ENCODE measurements at places on chromosomes 11 and 22.

DNA sequence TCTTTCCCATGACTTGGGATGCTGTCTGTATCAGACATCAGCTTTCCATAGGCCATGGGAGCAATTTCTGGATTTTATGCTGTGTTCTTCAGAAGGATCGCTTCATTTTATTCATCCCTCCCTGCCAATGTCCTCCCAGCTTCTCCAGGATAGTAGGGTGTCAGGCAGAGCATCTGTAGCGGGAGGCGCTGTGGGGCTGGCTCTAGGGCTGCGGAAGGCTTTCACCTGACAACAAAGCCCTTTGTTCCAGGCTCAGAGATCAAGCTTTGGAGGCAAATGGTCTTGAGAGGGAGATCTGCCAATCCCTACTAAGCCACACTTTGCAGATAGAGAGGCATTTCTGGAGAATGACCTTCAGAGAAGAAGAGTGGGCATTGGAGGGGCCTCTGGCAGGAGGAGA lies 29.5 kb upstream of the FTH1 start:
- DNase-seq, result no peak

GRCh38 chr11:61635304-61635703 lies 44.9 kb upstream of the DAGLA start:
- no peak for DNase-seq

GRCh38 chr11:24900514-24900913 lies 403.7 kb downstream of the LUZP2 start:
- DNase-seq, result no peak

DNA sequence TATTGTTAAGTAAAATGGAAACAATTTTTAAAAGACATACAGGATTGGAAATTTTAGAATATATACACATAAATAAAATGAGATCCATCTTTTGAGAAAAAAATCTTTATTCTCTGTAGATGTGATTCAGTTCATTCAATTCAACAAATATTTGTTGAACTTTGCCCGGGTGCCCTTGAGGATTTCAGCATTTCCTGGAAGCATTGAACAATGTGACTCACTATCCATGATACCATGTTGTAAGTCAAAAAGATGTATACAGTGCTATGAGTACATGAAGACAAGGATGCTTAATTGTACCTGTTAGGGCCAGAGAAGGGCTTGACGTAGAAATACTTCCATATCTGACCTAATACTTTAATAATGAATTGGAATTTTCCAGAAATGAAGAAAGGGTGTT lies 353.7 kb downstream of the METTL15 start:
- DNase-seq, result no peak

- DNase-seq, result no peak
Observed at GRCh38 chr11:8310743-8311298, 47.1 kb upstream of the LMO1 start.

GRCh38 chr22:30150212-30150611 lies 69.9 kb downstream of the HORMAD2 start:
- DNase-seq, result no peak

GRCh38 chr11:122917311-122917710 lies 34.8 kb downstream of the JHY start:
- DNase-seq, result no peak

DNA sequence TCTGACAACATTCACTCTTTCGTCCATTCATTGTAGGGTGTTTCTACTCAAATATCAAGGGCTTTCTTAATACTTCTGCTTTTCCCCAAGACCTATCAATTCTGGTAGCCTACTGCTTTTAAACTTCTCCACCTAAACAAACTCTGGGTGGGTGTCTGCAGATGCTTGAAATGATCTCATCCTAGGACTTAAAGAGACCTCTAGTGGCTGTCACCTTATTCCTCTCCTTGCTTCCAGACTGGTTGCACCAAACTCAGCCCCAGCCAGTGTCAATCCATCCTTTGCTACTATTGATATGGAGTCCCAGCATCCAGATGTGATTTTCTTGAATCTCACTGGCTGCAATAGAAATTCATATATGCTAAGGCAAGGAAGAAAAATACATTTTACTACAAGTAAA lies 274.7 kb downstream of the NXPE2 start:
- no peak for DNase-seq

GRCh38 chr11:114063149-114063828 lies 3.8 kb downstream of the ZBTB16 start:
- no peak for DNase-seq

- DNase-seq, result no peak
Observed at GRCh38 chr22:36773935-36774334, 2.0 kb downstream of the IFT27 start.

GRCh38 chr11:36139767-36140166 lies 149.5 kb downstream of the COMMD9 start:
- no peak for DNase-seq

DNA sequence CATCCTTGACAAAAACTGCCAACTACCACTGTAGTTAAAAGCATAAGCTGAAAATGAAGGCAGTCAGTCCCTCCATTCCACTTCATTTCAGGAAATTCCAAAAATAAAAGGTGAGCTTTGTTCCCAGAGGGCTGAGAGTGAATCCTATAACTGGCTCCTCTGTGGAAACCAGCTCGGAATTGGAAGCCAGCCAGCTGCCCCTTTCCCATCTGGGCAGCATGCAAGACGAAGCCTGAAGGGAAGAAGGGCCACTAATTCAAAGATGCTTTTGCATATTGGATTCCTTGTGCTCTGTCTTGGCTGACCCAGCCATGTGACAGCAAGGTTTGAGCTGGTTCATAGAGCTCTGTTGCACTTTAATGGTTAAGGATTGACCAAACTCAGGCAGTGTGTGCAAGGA lies 83.4 kb downstream of the ALX4 start:
- no peak for DNase-seq

DNA sequence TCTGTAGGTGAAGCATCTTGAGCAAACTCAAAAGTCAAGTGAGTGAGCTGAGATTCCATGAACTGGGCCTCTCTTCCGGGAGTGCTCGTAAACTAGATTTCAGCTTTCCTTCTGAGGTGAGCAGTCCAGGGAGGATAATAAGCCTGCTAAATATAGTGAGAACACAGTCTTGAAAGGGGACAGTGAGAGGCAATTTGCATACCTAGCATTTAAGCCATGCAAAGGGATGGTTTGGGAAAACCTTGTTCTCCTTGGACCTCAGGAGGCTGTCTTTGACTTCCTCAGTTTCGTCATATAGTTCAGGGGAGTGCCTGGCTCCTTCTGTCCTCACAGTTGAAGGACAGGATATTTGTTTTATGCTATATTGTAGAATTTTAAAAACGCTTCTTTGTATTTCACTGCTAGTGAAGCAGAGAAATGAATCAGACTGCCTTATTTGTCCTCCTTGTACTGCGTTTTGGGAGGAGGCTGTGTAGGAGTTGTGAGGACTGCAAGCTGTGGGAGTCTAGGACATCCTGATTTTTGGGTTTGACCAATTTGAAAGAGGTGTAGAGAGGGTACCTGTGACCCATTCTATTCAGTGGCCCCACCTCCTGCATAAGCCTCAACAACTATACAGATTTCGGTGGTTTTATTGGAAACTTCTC lies 11.0 kb upstream of the SORL1-AS1 start:
- DNase-seq, result no peak

DNA sequence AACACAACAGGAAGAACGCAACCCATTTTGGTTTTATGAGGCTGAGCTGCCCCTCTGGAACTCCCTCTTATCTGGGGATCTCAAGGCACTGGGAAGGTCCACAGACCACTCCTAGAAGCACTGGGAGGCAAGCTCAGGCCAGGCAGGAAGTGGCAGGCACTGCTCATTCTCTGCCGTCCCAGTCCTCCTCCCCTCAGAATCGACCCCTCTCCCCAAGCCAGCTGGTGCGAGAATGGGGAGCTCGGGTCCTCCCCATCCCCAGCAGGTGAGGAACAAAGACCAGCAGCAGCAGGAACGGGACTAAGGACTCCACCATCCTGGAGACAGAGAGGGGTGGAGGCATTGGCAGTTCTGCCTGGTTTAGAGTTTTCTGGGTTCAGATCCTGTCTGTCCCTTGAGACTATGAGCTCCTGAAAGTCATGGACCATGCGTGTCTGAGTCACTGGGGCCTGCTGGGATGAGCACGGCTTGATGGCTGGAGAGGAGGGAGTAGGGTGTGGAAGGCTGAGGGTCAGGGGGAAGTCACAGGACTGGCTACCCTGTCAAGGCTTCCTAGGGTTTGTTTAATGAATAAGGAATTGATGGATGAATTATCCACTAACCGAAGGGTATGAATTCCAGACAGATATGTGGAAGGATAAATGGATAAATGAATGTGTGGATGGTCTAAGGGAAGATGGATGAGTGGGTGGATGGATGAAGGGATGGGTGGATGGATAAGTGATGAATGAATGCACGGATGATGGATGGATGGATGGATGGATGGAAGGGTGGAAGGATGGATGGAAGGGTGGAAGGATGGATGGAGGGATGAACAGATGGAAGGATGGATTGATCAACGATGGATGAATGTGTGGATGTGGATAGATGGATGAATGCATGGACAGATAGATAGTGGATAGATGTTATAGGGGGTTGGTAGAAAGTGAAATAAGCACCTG lies 6.4 kb downstream of the MYEOV start:
- no peak for DNase-seq

GRCh38 chr11:32919338-32919737 lies 26.7 kb downstream of the QSER1 start:
- DNase-seq, result no peak

- DNase-seq, result no peak
Observed at GRCh38 chr11:120581313-120581712, 69.8 kb downstream of the GRIK4 start.

DNA sequence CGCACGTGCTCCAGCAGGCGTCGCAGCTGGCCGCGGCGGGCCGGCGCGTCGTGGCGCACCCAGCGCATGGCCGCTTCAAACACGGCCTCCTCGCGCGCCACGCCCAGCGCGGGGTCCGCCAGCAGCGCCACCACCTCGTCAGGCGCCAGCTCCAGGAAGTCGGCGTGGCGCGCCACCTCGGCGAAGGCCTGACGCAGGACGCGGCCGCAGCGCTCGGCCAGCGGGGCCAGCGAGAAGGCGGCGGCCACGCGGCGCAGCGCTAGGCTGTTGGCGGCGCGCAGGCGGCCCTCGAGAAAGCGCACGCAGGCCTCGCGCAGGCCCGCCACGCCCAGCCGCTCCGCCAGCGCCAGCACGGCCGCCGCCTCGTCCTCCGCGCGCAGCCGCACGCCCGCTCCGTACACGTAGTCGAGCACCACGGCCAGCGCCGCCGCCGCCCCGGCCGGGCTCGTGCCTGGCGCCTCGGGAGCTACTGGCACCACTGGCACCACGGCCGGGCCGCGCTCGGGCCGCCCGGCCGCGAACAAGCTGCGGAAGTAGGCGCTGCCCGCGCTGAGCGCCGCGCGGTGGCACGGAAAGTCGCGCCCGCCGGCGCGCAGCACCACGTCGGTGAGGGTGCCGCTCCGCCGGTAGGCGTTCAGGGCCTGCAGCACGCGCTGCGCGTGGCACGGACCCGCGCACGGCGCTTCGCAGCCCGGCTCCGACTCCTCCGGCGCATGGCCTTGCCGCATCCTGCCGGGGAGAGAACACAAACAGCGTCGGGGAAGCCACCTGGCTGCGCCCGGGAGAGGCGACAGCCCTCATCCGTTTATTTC lies 2.9 kb downstream of the KLHL35 start:
- DNase-seq, result no peak

DNA sequence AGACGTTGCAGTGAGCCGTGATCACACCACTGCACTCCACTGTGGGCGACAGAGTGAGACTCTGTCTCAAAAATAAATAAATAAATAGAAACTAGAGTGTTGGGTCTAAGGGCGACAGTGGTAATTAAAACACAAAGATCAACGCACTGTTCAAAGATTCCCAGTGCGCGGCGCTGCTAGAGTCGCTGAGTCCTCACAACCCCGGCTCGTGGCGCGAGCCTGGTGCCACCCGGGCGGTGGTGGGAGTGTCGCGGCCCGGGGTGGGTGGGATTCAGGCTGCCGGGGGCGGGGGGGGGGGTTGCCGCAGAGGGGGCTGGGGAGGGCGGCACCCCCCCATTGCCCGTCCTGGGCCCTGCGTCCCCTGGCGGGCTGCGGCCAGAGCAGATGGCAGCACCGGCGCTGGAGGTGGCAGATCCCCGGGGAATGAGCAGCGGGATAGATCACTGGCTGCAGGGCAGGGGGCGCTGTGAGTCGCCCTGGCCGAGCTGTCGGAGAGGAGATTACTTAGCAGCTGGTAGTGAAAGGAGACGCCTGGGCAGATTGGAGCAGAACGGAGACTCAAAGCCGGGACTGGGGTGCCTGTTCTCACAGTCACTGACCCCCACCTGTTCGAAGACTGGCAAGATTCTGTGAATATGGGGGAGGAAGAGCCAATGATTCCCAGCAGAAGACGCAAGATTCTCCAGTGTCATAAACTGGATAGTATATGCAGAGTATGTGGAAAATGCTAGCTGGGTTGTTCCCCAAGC lies 30.2 kb upstream of the APOBEC3A start:
- no peak for DNase-seq

- DNase-seq, result no peak
Observed at GRCh38 chr11:27672836-27673464, 27.3 kb downstream of the BDNF start.

DNA sequence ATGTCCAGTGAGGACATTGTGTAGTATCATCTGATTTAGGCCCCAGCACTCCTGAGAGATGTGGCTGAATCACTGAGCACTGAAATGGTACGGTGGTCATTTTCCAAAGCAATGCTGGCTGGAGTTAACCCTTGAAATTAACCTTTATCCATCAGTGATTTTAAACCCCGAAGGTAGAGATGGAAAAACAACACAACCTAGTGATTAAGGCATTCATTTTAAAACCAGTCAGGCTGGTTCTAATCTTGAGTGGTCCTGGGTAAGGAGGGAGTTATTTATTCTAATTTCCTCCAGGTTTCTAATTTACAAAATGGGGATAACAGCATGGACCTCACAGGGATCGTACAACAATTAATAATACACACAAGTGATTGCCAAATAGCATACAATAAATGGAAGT lies 6.6 kb upstream of the CSNK2A3 start:
- no peak for DNase-seq

GRCh38 chr11:114079511-114080065 lies 20.1 kb downstream of the ZBTB16 start:
- no peak for DNase-seq

- no peak for DNase-seq
Observed at GRCh38 chr22:22348127-22348814, 103.7 kb downstream of the VPREB1 start.

DNA sequence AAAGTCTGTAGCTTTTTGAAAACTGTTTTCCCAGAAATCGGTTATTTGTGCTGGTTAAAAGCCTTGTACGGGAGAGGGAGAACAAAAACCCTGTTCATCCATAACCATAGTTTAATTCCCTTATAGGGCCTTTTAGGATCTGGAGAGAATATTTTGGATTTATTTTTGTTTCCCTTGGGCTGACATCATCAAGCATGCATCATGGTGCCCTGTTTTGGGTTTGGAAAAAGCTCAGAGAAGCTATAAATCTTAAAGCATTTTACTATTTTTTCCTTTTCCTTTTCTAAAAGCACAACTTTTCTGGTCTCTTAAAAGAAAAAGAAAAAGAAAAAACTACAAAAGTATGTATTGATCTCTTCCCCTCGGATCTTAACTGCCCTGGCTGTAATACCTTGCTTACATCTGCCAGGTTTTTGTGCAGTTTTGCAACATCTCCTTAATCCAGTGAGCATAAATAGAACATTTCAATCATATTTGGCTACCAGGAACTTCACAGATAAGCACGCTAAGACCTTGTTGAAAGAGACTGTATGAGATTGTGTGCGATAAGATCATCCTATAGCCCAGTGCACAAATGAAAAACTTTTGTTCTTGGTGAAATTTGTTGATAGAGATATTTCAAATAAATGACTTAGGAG lies 88.0 kb downstream of the ZBTB16 start:
- no peak for DNase-seq

- no peak for DNase-seq
Observed at GRCh38 chr11:88281317-88281712, 56.2 kb downstream of the CTSC start.

- peak; percentile 67 for DNase-seq
Observed at GRCh38 chr11:250740-251299, 14.0 kb downstream of the PSMD13 start.
